ENCODE measurements at places on chromosomes 2 and 18. TPM values are rescaled to one million over a fixed set of nuclear protein-coding genes. Genes with fewer than 3 reads are reported as not detected.

ATP6V1C2 gene
- 6.7 TPM for polyA plus RNA-seq

IMPACT gene
- polyA plus RNA-seq, result 52.9 TPM

IMPA2 gene
- 106 TPM for polyA plus RNA-seq

SPC25 gene
- polyA plus RNA-seq, result 18.6 TPM

PCARE gene
- 0.46 TPM for polyA plus RNA-seq

SLC35F5 gene
- 108 TPM for polyA plus RNA-seq

DSG2 gene
- polyA plus RNA-seq, result 35.7 TPM

EXOC6B gene
- 24.6 TPM for polyA plus RNA-seq

IFIH1 gene
- polyA plus RNA-seq, result 7.6 TPM

PTH2R gene
- polyA plus RNA-seq, result 60.8 TPM

MYCN gene
- polyA plus RNA-seq, result 33.7 TPM

NOSTRIN gene
- polyA plus RNA-seq, result 37.4 TPM

KLHL14 gene
- polyA plus RNA-seq, result 30.4 TPM

PLCD4 gene
- polyA plus RNA-seq, result 10.1 TPM

FOXI3 gene
- polyA plus RNA-seq, result 0.21 TPM

LAMA3 gene
- 3.2 TPM for polyA plus RNA-seq

RGPD4 gene
- not detected for polyA plus RNA-seq

PUM2 gene
- 102 TPM for polyA plus RNA-seq

ST8SIA5 gene
- 0.78 TPM for polyA plus RNA-seq

EMILIN2 gene
- polyA plus RNA-seq, result 40.9 TPM

MYOM1 gene
- polyA plus RNA-seq, result 7.8 TPM

ANKRD30BL gene
- 0.52 TPM for polyA plus RNA-seq

CCDC68 gene
- polyA plus RNA-seq, result 6.9 TPM

SCN9A gene
- 2.1 TPM for polyA plus RNA-seq

RAX gene
- not detected for polyA plus RNA-seq

ANKRD62 gene
- polyA plus RNA-seq, result 0.07 TPM

CPO gene
- polyA plus RNA-seq, result 1.1 TPM

KHK gene
- polyA plus RNA-seq, result 60.6 TPM

CYP1B1 gene
- 80.0 TPM for polyA plus RNA-seq

PDCD1 gene
- polyA plus RNA-seq, result 0.59 TPM

SIX2 gene
- 33.3 TPM for polyA plus RNA-seq

FBXO48 gene
- 2.5 TPM for polyA plus RNA-seq

NPPC gene
- 0.73 TPM for polyA plus RNA-seq

UGT1A10 gene
- polyA plus RNA-seq, result not detected

VWC2L gene
- polyA plus RNA-seq, result 0.04 TPM

NEU4 gene
- polyA plus RNA-seq, result 2.5 TPM

ARMC9 gene
- polyA plus RNA-seq, result 27.4 TPM

SALL3 gene
- polyA plus RNA-seq, result 13.8 TPM

MFF gene
- 121 TPM for polyA plus RNA-seq

CRYGD gene
- not detected for polyA plus RNA-seq

GAL3ST2 gene
- polyA plus RNA-seq, result 0.43 TPM

PLEK gene
- 4.7 TPM for polyA plus RNA-seq

MC5R gene
- 0.28 TPM for polyA plus RNA-seq

PSMA8 gene
- not detected for polyA plus RNA-seq

SERPINB12 gene
- not detected for polyA plus RNA-seq

SNRNP27 gene
- polyA plus RNA-seq, result 67.7 TPM

CYRIA gene
- polyA plus RNA-seq, result 2.2 TPM
